Fibroblast of the conjunctiva (primary cell): ENCODE measurements at places on chromosomes 6 and 20.

DNA sequence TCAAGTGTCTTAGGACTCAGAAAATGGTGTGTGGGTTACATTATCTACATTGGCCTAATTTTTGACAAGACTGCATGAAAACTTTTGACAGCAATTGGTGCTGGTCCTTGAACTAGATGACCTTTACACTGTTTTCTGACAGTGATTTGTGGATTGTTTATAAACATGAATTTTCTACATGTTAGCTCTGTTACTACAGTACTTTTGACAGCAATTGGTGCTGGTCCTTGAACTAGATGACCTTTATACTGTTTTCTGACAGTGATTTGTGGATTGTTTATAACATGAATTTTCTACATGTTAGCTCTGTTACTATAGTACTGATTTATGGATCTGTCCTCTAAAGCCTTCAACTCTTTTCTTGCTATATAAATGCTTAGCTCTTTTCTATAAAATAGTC is 16.7 kb downstream of the KCTD20 start:
- DNase-seq: no peak

DNA sequence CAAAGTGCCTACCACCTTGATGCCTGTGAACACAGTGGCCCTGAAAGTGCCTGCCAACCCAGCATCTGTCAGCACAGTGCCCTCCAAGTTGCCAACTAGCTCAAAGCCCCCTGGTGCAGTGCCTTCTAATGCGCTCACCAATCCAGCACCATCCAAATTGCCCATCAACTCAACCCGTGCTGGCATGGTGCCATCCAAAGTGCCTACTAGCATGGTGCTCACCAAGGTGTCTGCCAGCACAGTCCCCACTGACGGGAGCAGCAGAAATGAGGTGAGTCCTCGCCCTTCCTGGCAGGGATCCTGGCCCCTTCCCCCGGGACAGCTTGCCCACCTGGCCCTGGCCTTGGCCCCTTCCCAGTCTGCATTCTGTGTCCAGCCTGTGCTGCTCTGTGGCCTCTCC is 17.9 kb downstream of the MAVS start:
- no peak for DNase-seq

DNA sequence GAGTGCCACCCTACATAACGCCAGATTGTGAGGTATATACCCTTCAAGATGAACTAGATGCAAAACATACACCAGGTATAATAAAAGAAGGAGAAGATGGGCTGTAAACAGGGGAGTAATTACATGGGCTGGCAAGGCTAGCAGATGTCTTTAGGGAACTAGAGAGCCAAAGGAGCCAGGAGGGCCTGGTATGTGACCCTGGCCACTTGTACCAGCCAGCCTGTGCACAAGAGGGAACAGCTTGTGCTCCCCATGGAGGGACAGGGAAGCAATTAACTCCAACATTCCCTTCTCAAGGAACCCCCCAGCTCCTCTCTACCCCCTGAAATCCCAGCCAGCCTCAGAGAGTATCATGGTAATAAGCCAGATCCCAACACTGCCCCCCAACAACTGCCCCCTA is 139.9 kb downstream of the HIVEP2 start:
- DNase-seq: no peak

- DNase-seq: no peak
These were observed 114.1 kb downstream of the GRM4 start for GRCh38 chr6:34031625-34032383.

GRCh38 chr6:127385668-127386430 is 42.4 kb upstream of the ECHDC1 start:
- DNase-seq: no peak

GRCh38 chr6:53340536-53340935 is 8.2 kb downstream of the ELOVL5 start:
- no peak for DNase-seq

DNA sequence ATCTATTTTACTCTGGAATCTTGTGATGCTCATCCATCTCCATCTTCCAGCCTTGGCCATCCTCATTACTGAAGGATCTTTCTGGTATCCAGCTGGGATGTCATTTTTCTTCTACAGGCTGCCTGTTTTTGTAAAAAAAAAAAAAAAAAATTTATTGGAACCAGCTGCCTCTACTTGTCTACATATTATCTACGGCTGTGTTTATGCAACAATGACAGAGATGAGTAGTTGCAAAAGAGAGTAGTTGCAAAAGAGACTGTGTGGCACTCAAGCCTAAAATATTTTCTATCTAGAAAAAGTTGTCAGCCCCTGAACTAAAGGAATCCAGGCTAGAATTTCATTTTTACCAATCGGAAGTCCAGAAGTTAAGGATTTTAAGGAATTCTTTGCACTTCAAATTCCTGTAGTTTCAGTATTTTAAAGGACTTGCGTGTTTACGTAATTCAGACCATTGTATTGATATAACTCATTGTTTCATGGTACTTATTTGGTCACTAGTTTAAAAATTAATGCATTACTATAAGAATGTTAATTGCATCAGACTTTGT is 38.6 kb upstream of the PLCG1 start:
- DNase-seq: peak; percentile 48

GRCh38 chr6:33988121-33989015 is 157.5 kb downstream of the GRM4 start:
- no peak for DNase-seq

GRCh38 chr20:1389703-1390580 is 2.9 kb downstream of the FKBP1A start:
- DNase-seq: no peak

GRCh38 chr6:157644043-157644810 is 178.8 kb upstream of the SNX9 start:
- DNase-seq: peak; percentile 23

DNA sequence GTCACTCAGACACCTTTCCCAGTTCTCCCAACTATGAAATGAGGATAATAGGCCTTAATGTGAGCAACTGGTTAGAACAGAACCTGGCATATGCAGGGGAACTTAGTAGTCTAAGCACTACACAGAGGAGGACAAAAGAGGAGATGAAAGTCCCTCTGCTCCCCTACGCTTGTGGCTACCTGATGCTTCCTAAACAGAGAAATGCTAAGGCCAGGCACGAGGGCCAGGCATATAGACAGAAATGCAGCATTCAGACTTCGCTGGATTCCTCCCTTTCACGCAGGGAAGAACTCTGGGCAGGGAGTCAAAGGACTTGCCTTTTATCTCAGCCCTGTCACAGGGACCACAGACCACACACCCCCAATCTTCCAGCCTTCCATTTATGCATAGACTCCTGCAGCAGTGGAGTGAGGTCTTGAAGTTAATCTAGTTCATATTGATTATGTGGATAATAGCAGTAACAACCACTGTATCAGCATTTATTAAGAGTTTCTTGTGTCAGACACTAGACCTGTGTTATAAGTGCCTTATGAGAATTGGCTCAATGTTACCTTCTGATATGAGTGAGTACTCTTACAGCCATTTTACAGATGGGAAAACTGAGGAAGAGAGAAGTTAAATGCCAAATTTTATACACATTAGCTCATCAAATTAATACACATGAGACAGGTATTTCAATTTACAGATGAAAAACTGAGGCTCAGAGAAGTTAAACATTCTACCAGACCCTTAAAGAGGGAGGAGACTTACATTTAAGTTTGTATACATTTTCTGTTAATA is 27.0 kb upstream of the TRAF3IP2 start:
- DNase-seq: no peak

DNA sequence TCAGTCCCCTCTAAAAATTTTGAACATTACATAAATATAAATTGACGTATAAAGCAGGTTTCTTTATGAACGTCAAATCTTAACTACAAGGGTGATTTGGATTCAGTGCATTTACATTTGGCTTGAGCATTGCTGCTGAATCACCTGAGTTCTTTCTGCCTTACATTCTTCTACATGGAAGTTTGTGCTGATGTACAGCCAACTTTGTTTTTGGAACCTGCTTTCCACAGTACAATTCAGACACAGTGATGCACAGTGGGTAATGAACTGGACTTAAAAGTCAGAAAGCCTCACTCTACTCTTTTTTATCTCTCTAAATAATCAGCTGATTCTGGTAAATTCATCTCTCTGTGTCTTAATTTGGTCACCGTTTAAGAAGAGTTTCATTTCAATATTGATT is 47.6 kb downstream of the RCAN2 start:
- DNase-seq: no peak

- no peak for DNase-seq
These were observed 102.5 kb upstream of the ARG1 start for GRCh38 chr6:131470534-131470933.

DNA sequence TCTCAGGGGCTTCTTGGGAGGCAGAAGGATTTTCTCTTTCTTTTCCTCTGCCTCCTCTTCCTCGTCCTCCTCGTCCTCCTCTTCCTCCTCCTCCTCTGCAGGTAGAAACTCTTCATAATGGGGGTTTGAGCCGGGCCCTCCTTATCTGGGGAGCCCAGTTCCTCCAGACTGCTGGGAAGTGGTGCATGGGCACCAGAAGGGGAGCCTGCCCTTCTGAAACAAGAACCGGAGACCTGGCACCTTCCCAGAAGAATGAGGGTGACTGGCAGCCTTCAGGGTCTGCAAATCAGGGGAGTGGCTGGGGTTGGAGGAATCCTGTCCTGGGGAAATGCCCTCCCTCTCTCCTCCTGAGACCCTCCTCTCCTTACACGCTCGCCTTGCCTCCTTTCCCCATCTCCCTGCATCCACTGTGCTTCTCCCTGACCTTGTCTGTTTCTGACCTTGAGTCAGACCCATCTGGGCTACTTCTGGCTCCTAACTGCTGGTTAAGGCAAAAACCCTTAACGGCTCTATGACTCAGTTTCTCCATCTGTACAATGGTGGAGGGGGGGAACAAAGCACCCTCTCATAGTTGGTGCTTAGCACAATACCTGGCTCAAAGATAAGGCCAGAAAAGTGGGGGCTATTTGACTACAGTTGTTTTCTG is 1.7 kb downstream of the TULP1 start:
- DNase-seq: no peak

- no peak for DNase-seq
These were observed 5.5 kb upstream of the DSN1 start for GRCh38 chr20:36778831-36779655.

GRCh38 chr6:157987788-157988699 is 6.4 kb downstream of the SYNJ2 start:
- no peak for DNase-seq

- no peak for DNase-seq
These were observed 69.8 kb downstream of the GINS1 start for GRCh38 chr20:25477014-25477882.

DNA sequence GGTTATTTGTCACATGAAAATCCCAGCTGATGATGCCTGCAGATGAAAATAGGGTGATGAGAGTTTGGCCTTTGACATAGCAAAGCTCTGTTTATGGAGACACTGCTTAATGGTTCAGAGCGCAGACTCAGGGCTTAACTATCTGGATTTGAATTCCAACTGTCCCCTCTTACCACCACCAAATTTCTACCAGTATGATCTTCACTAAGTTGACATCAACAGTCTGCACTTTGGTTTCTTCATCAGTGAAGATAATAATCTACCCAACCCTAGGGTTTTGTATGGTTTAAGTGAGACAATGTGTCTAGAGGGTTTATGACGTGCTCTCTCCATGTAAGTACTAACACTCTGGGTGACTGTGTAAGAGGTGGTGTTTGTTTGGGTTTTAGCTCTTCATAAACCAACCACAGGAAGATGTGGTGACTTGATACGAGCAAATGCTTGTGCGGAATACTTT is 151.4 kb upstream of the TNFAIP3 start:
- no peak for DNase-seq

DNA sequence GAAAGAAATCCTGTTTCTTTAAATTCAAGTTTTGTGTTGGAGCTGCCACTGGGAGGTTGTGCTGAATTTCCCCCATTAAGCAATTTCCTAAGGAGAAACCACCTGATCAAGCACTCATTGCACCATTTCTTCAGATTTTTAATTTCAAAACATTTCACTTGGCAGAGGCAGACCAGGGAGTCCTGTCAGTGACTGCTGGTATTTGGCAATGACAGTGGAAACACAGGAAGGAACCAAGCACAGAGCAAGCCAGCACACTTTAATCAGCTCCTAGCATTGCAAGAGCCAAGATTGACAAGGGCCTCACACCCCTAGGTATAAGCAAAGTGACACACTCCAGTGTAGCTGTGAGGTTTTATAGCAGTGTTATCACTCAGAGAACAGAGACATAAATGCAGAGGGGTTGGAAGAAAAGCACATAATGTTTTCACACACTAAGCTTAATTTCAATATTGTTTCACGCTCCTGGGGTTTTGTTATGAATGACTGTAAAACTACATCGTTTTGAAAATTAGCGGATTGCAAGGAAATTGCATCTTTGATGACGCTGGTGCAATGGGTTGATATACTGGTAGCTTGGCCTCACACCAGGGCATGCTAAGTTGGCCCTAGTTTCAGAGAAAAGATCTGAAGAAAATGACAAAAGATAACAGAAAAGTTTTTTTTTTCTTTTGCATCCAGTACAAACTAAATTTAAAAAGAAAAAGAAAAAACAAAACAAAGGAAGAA is 768.4 kb downstream of the TFAP2A start:
- peak; percentile 50 for DNase-seq

DNA sequence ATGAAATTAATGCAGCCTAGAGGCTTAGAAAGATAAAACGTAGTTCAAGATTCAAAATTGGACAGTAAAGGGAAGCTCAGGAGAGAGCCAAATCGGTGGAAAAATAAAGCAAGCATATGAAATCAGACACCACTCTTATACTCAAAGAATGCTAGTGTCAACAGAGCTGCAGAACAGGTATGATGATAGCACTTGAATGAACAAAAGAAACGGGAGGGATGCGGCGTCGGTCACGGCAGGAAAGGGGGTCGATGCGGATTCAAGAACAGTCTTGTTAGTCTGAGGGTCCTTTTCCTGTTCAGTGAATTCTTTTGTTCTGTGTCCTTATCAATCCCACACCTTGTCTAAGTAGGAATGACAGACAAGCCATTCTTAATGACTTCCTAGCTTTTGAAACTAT is 114.4 kb downstream of the FOXC1 start:
- no peak for DNase-seq

DNA sequence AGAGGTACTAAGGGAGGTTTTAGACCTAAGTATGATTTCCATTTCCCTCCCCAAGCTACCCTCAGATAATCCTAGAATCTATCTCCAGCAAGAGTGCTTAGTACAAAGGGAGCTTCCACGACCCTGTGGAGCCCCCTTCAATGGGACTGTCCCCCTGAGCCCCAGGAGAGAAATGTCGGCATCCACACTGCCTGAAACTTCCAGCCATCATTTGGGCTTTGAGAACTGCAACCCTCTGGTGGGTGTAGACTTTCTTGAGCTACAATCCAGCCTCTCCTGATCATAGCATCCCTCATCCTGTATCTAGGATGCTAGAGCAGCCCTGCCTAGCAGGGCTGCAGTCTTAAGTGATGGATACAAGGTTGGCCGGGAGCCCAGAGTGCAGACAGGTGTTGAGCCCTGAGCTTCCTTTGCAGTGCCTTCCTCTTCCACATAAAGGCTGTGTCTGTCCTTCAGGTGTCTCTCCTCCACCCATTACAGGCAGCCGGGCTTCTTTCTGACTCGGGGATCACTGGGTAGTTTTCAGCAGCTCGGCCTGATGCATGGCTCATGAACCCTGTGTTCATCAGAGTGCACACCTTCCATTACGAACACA is 424.5 kb downstream of the PREX1 start:
- no peak for DNase-seq
